ENCODE measurements at places on chromosomes 2 and 18. TPM values are rescaled to one million over a fixed set of nuclear protein-coding genes. Genes with fewer than 3 reads are reported as not detected.

The C2orf92 gene
- 4.7 TPM for total RNA-seq

The GPN1 gene
- total RNA-seq: 29.4 TPM

The FBXO41 gene
- total RNA-seq: 1.8 TPM

The KCNIP3 gene
- total RNA-seq: 3.1 TPM

The HAAO gene
- 0.37 TPM for total RNA-seq

The PDK1 gene
- total RNA-seq: 16.4 TPM

The CRIM1 gene
- total RNA-seq: 47.8 TPM

The ADNP2 gene
- total RNA-seq: 28.2 TPM

The TUBA3E gene
- not detected for total RNA-seq

The TWIST2 gene
- 113 TPM for total RNA-seq

The COLEC12 gene
- 115 TPM for total RNA-seq
